ENCODE measurements at places on chromosomes 3 and 15.

DNA sequence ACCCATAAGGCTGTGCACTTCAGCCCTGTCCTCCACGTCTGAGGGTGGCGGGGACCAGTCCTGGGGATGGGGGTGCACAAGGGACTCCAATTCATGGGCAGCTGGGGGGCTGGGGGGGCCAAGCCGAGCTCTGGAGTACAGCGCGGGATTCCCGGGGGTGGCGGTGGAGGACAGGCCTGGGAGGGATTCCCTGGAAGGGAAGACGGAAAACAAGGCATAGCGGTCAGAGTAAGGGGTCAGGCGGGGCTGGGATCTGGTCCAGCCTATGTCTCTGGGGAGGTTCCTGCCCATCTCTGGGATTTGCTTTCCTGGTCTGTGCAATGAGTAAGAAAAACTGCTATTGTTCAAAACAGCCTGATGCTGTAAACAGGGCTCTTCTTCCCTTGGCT, 8.1 kb upstream of the IGDCC3 start:
- DNase-seq = no peak

DNA sequence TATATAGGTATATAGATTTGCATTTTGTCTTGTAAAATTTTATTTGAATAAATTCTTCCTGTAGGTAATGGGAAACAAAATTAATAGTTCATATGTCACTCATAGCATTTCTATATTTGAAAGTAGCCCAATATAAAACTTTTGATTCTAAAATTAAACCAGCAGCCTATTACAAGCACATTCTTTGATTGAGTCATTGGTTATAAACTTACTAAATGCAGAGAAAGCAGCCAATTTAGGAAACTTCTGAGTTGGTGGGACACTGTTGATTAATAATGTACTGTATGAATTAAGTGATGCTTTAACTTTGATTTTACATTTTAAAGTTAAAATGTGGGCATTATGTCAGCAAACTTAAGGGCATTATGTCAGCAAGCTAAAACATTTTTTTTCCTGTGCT, 34.5 kb downstream of the NR1D2 start:
- no peak for DNase-seq

- DNase-seq = no peak
Measured at GRCh38 chr3:173266441-173266840, 125.4 kb upstream of the SPATA16 start.

DNA sequence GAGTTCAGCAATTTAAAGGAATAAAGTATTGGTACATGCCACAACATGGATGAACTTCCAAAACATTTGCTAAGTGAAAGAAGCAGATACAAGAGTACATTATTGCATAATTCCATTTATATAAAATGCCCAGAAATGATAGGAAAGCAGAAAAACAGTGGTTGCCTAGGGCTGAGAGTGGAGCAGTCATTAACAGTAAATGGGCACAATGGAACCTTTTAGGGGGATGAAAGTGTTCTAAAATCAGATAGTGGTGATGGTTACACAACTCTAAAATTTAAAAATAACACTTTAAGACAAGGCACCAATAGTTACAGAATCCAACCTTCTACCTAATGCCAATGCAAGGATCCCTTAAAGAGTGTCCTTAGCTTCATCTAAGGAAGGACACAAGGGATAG, 34.6 kb downstream of the MSL2 start:
- DNase-seq = no peak

GRCh38 chr3:8606701-8607231, 37.8 kb downstream of the SSUH2 start:
- DNase-seq = no peak

GRCh38 chr15:43868406-43868805, 41.6 kb downstream of the WDR76 start:
- DNase-seq = no peak

DNA sequence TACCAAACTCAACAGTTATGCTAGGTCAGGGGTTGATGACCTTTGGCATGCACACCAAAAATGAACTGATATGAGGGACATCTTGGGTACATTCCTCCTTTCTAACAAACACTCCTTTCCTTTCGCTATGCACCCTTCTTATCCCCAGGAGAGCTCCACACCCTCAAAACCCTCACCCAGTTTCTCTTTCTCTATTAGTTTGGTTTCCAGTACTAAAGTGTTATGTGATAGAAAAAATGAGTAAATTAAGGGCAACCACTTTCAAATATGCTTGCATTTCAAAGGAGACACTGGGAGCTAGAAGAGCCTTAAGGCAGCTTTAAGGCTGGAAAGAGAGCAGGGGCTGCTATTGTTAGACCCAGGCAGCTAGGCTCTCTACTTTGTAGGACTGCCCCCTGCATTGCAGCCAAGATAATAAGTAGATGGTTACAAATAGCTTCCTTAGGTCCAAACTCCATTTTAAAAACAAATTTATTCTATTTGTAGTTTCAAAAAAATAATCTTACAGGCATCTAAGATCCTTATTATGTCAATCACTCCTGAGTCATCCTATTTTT, 244.3 kb downstream of the ZIC1 start:
- no peak for DNase-seq

DNA sequence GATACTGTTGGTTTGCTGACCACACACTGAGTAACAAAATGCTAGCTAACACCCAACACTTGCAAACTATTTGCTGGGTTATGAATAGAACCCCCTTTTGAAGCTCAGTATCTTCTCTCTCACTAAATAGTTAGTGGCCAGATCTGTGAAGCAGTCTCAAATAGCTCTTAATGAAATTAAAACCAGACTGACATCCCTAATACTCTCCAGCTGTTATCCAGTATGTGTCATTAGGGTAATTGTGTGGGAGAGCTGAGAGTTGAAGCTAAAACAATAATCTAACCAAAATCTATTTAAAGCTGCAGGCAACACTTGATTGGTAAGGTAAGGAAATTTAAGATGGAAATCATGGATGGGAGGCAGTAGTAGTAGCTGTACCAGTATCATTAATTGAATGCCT, 110.4 kb upstream of the RORA start:
- DNase-seq = peak; percentile 39

- no peak for DNase-seq
Measured at GRCh38 chr3:134922866-134923265, 127.8 kb downstream of the EPHB1 start.

GRCh38 chr3:187919048-187919447, 173.8 kb upstream of the BCL6 start:
- no peak for DNase-seq

DNA sequence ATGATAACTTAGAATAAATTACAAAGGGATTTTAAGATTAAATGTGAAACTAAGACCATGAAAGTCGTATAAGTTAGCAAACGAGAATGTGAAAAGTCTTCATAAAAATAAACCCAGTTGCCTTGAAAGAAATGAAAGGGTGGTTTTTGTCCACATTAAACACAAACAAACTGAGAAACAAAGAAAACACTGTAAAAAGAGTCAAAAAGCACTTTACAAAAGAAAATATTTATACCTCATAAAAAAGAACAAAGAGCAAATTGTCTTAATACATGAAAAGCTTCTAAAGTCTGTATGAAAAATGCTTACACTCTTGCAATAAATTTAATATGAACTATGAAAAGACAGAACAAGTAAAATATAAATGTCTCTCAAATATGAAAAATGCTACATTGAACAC, 865.9 kb upstream of the CADM2 start:
- no peak for DNase-seq

GRCh38 chr3:53846134-53846850, at the start of the genes CHDH and IL17RB:
Gene CHDH (minus strand): TSS chr3:53846419. CDS start chr3:53824008, 22,411 bp downstream.
Gene IL17RB (plus strand): TSS chr3:53846568. CDS start chr3:53846589, 21 bp downstream.
- peak; percentile 60 for DNase-seq

DNA sequence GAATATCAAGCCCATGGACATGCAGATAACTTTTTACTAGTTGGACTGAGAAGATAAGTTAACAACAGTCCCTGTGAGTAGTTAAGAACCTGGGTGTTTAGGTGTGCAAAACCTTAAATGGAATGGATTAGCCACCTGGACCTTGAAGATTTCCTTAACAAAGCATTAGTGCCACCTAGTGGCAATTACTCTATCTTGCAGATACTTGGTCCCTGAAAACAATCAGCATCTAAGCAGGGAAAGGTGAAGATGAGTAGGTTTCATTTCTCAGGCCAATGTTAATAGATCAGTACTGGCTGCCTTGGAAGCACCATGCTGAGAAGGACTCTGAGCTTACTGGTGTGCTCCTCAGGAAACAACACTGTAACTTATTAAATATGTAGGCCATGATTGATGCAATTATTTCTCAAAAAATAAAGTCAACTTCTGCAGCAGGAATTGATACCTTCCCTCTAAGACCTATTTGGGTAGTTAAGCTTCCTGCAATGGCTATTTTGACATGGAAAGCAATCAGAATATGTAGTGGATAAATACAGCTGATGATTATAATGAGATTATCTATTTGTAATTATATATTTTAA, 329.4 kb downstream of the TBC1D5 start:
- peak; percentile 67 for DNase-seq

DNA sequence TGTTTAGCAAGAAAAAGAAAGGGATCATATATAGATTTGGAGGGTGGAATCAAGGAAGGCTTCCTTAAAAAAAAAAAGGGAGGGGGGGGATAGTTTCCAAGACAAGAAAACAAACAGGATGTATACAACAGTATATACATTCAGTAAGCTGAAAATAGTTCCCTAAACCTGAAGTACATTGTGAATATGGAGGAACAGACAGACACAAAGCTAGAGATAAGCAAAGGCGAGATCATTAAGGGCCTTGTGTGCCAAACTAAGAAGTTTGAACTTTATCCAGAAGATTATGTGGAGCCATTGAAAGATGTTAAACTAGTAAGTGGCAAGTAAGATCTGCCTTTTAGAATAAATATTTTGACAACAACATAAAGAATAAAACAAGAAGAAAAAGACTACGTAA, 93.3 kb upstream of the IMPG2 start:
- no peak for DNase-seq

DNA sequence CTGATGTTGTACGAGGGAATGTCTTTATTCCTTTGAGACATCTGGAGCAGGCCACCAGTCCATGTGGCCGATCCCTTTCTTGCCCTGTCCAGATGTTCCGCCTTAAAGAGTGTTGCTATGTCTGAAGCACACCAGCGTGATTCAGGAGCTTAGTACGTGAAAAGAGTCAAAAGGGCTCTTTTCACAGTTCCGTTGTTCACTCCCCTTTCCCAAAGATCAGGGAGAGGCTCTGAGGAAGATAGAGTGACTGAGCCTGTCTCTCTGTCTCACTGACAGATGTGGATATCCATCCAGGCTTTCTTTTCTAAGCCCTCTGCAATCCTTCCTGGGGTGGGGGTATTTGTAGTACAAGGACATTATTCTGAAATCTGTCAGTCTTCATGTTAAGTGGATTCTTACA, 262.5 kb upstream of the LRTM1 start:
- DNase-seq = no peak

DNA sequence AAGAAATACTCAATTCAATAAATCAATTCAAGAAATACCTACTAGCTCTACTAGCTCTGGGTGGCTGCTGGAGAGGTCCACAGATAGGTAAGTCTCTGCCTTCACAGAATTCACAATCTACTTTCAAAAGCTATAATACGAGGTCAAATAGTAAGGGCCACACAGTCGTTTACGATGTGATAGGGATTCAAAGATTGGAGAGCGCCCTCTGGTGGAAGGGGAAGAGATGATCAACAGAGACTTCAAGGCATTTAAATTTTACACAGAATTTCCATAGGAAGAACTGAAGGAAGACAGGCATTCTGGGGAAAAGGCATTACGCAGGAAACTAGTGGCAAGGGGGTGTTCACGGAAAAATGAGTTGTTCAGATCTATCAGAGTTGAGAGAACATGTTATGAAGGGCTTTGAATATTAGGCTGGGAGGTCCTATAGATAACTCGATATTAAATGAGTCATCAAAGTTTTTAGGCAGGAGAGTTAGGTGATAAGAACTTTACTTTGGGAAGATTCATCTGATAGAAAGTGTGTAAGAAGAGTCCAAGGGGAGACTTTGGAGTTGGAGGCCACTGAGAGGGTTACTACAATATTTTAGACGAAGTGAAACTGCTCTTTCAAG, 128.8 kb downstream of the FRMD5 start:
- peak; percentile 74 for DNase-seq

GRCh38 chr15:68315495-68316031, 38.0 kb downstream of the FEM1B start:
- DNase-seq = no peak

DNA sequence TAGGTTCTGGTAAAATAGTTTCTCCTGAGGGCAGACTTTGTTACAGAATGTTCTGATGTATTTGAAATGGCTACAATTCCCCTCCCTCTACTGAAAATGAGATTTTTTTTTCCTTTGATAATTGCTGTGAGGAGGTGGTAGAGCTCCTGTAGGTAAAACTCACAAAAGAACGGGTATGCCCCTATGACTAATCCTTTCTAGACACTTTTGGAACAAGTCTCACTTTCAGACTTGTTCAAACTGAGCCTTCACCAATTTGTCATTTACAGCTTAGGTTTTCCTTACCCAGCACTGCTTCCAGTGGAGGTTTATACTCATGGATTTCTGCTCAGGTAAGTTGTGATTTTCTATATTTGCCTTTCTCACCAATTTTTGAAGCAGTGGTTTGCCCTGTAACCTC, 115.6 kb downstream of the NLGN1 start:
- no peak for DNase-seq

- DNase-seq = no peak
Measured at GRCh38 chr3:108378153-108378951, 82.0 kb downstream of the HHLA2 start.
